ENCODE measurements at places on chromosomes 13 and 19. TPM values are rescaled to one million over a fixed set of nuclear protein-coding genes. Genes with fewer than 3 reads are reported as not detected.

DNA sequence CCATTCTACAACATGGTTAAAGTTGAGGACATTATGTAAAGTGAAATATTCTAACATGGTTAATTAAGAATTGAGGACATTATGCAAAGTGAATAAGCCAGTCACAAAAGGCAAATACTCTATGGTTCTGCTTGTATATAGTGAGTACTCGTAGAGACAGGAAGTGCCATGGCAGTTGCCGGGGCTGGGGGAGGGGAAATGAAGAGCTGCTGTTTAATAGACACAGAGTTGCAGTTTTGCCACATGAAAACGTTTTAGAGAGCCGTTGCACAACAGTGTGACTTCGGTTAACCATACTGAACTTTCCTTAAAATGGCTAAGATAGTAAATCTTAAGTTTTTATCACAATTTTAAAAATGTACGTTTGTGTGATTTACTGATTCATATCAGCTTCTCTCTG lies 176.9 kb downstream of the SHISA2 start:
- H3K4me3 ChIP-seq = no peak overlapping the region
- no peaks in the 10 kb centered on the region for H3K4me1 ChIP-seq
- no peaks in the 10 kb centered on the region for H3K27me3 ChIP-seq

DNA sequence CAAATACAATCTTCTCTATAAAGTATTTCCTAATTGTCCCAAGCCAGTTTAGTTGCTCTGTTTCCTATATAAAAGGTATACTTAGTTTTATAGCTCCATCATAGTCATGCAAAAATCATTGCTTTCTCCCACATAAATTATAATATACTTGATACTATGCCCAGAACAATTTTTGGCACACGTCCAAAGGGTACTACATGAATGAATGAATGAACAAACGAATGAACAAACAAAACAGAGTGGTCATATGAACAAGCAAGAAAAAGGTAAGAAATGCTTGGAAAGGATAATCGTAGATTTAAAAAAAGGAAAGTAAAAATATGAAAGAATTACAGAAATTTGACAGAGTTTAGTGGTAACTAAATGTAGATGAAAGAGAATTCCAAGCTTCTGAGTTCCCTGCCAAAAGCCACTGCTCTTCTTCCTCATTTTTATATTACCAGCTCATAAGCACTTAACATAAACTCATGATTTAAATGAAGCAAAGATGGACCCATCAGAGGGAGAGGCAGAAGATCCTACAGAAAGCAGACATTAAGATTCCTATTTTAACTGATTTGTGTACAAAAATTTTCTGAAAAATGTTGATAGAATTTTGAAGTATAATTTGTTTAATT lies 123.2 kb downstream of the ENOX1 start:
- H3K4me3 ChIP-seq = no peak overlapping the region
- peaks cover 7% of the 10 kb centered on the region for H3K4me1 ChIP-seq
- no peak overlapping the region for H3K27ac ChIP-seq
- DNase-seq = no peak
- H3K36me3 ChIP-seq = no peaks in the 10 kb centered on the region

The ZNF132 gene
- 8.1 TPM for total RNA-seq

The CEACAM5 gene
- total RNA-seq = 0.32 TPM

DNA sequence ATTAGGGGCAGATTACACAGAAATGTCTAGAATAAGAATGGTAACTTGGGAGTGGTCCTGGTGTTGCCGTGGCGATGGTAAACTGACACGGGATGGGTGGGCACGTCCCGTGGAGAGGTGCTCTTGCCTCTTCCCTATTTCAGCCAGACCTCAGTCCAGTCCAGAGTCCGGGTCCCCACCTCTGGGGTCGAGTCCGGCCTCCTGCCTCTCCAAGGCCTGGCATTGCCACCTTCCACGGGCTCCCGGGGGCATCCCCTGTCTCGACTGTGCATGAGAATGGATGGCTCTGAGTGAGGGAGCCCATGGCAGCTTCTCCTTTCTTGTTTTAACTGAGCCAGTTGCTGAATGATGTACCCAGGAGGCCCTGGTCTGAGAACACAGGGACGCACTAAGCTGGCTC lies 142.3 kb downstream of the SOX1 start:
- no peaks in the 10 kb centered on the region for H3K36me3 ChIP-seq
- H3K27me3 ChIP-seq = peaks cover 25% of the 10 kb centered on the region
- no peak overlapping the region for H3K4me3 ChIP-seq
- no peak for DNase-seq
- H3K27ac ChIP-seq = no peak overlapping the region

- H3K27ac ChIP-seq = no peak overlapping the region
- DNase-seq = no peak
- no peaks in the 10 kb centered on the region for H3K4me1 ChIP-seq
- H3K36me3 ChIP-seq = no peaks in the 10 kb centered on the region
- H3K27me3 ChIP-seq = no peaks in the 10 kb centered on the region
Observed at GRCh38 chr13:28333204-28333881, 161.6 kb downstream of the FLT1 start.

The AXL gene
- 26.1 TPM for total RNA-seq

DNA sequence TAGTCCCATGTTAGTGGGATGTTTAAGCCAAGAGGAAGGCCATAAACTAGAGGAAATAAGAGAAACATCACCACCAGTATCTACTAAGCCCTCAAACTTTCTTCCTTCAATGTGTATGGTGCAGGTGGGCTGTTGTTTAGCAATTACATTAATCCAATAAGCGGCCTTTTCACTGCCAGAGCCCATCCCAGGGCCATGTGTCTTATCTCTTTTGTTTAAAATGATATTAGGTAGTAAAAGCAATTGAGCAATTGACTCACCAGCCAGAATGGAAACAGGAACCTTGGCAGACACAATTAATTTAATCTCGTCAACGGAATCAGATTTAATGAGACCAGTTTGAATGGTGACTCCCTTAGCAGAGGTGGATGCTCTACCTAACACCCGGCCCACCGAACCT lies 1503.5 kb downstream of the UQCRFS1 start:
- H3K36me3 ChIP-seq = no peaks in the 10 kb centered on the region
- H3K27ac ChIP-seq = no peak overlapping the region
- no peaks in the 10 kb centered on the region for H3K4me1 ChIP-seq
- DNase-seq = no peak
- H3K4me3 ChIP-seq = no peak overlapping the region

The CERS1 gene
- not detected for total RNA-seq

The FFAR1 gene
- total RNA-seq = not detected

The CGB1 gene
- total RNA-seq = not detected

GRCh38 chr19:7773841-7774240 lies 10.8 kb downstream of the CLEC4M start:
- no peak overlapping the region for H3K27ac ChIP-seq
- no peak overlapping the region for H3K4me3 ChIP-seq
- no peak for DNase-seq

The PSG4 gene
- 1.2 TPM for total RNA-seq
